HFFc6 (cell line): ENCODE measurements at places on chromosomes 4 and X. TPM values are rescaled to one million over a fixed set of nuclear protein-coding genes. Genes with fewer than 3 reads are reported as not detected.
A peak's percentile ranks its signal among the peaks of the same experiment; 100 is the strongest.

DNA sequence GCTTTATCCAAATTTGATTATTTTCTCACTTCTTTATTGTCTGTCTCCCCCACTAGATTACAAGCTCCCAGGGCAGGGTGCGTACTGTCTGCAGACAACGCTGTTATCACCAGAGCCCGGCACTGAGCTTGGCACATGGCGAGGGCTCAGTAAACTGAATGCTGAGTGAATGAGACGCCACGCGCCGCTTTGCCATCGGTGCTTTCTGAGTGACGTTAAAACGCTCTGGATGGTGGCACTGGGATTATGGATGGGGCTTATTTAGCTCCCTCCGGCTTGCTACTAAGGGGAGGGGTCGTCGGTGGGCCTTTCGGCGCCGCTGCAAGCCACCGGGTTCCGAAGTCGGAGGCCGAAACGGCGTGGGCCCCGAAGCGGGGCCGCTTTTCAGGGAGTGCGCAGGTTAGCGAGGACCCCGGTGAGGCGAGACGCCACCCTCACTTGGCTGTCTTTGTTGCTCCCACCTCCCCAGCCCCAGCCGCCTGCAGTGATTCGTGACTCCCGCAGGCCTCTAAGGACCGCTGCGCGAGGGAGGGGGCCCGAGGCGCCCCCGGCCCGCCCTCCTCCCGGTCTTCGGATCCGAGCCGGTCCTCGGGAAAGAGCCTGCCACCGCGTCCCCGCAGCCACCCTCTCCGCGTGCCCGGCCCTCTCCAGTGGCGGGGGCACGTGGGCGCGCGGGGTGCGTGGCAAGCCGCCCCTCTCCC, 569 bp upstream of the FHL1 start:
- H3K27me3 ChIP-seq: peaks cover 3% of the 10 kb centered on the region; the same call in 1 of the 2 replicates
- H3K27ac ChIP-seq: no peak overlapping the region
- no peak for DNase-seq
- 0 out of 2 replicates have a peak, but pooled peaks cover 5% of the 10 kb centered on the region for H3K36me3 ChIP-seq
- H3K4me3 ChIP-seq: peak overlapping the region; percentile 77

DNA sequence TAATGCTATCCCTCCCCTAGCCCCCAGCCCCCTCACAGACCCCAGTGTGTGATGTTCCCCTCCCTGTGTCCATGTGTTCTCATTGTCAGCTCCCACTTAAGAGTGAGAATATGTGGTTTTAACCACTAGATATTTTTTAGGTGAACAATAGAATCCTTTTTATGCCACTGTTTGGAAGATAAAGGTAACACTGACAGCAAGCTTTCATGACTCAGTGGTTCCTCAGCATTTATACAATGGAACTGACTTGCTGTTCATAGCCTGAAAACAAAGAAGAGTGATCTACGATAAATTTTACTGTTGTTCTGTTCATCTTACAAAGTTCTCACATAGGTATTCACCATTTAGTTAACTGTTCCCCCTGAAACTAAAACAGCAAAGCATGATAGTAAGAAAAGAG, 147.8 kb downstream of the ARHGAP10 start:
- peak overlapping the region; percentile 2; the same call in 1 of the 2 replicates for H3K27ac ChIP-seq
- peaks cover 36% of the 10 kb centered on the region for H3K36me3 ChIP-seq
- no peaks in the 10 kb centered on the region for H3K27me3 ChIP-seq

DNA sequence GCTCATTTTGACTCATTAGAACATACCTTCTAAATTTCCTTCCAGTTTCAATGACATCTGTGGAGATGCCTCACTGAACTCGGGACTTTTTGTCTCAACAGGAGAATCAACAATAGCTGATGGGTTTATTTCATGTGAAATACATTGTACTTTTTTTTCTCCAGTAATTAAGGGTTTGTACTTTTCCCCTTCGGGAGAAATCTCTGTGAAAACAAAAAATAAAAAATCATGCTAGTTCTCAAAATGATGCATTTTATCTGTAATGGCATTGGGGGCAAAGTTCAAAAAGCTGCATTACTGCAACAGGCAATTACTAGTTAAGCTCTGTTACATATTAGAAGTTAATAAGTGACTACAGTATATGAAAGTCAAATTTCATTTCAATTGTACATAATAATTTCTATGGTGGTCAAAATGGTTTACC, 167.3 kb upstream of the SH3RF1 start:
- no peaks in the 10 kb centered on the region for H3K27me3 ChIP-seq
- no peak overlapping the region for H3K4me3 ChIP-seq
- DNase-seq: no peak

DNA sequence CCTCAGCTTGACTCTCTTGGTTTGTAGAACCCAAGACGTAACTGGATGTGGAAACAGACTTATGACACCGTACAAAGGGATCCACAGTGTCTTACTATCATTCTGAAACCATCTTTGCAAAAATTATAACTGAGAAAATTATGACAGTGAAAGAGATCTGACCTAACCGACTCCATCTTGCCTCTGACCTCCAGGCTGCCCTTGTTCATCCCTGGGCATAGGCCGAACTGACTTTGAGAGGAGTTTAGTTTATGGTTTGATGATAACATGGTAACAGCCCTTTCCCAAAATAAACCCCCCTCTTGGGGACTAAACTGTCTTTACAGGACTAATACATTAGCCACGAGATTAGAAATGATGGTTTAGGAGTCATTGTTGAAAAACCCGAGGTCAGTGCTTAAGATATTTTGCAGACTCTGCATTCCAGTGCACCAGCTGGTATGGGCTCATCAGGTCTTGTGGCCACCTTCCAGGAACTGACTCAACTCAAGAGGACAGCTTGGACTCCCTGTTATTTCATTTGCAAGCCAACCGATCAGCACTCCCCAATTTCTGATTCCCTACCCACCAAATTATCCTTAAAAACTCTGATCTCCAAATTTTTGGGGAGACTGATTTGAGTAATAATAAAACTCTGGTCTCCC, 49.6 kb downstream of the CASP3 start:
- H3K36me3 ChIP-seq: peaks cover 10% of the 10 kb centered on the region; the same call in 1 of the 2 replicates
- peak overlapping the region; percentile 78 for H3K27ac ChIP-seq
- H3K4me3 ChIP-seq: peak overlapping the region; percentile 56
- H3K4me1 ChIP-seq: peaks cover 37% of the 10 kb centered on the region
- DNase-seq: peak; percentile 85

GRCh38 chr4:28436191-28437080, 1575.8 kb downstream of the STIM2 start:
- H3K4me1 ChIP-seq: peaks cover 56% of the 10 kb centered on the region
- peak overlapping the region; percentile 58; the same call in 1 of the 2 replicates for H3K4me3 ChIP-seq
- peak overlapping the region; percentile 5; the same call in 1 of the 2 replicates for H3K27ac ChIP-seq
- no peaks in the 10 kb centered on the region for H3K36me3 ChIP-seq
- no peaks in the 10 kb centered on the region for H3K27me3 ChIP-seq
- DNase-seq: no peak

DNA sequence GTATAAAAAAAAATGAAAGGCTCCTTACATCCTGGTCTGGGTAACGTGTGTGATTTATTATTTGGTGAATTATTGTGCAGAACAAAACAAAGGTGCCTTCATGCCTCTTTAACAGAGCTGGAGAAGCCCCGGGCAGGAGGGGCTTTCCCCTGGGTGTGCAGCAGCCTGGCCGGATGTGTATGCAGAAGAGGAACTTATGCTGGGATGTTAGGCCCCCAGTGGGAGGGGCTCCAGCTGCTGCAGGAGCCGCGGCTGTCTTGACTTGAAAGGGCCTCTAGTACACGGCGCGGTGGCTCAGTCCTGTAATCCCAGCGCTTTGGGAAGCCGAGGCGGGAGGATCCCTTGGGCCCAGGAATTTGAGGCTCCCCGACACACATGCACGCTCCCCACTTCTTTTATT, 16.0 kb downstream of the CCNQ start:
- H3K36me3 ChIP-seq: no peaks in the 10 kb centered on the region; the same call in 1 of the 2 replicates
- no peak for DNase-seq
- no peak overlapping the region for H3K4me3 ChIP-seq
- H3K27ac ChIP-seq: no peak overlapping the region
- H3K4me1 ChIP-seq: no peaks in the 10 kb centered on the region

DNA sequence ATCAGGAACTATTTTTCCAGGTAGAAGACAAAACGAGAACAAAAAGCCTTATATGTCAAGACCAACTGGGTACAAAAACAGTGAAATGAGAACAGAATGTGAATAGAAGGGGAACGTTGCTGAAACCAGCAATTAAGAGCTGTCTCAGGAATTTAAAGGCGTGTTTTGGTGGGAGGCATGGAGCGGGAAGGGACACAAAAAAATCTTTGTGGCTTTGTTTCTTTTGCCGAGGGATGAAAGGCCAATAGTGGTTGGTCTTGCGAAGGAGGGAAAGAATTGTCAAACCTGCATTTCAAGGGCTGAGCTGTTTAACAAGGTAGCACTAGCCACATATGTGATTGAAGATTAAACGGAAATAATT, 103.8 kb downstream of the USP46 start:
- DNase-seq: no peak
- no peak overlapping the region for H3K4me3 ChIP-seq
- peaks cover 21% of the 10 kb centered on the region for H3K27me3 ChIP-seq
- peaks cover 12% of the 10 kb centered on the region for H3K4me1 ChIP-seq

DNA sequence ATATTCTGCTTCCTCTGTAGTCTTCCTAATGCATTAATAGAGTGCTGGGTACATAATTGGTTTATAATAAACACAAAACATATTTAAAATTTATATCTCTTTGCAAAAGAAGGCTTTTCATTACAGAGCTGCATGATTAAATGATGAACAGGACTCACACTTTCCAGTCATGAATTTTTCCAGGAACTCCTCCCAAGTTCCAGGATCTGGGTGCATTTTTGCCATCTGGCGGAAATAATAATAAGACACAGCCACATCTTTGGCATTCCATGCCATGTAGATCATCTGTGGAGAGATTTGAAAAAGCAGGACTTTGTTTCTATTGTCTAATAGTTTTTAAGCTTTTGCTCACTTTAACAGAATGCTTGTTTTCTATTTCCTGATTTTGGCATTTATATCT, 40.2 kb upstream of the SULT1B1 start:
- H3K27me3 ChIP-seq: no peaks in the 10 kb centered on the region
- H3K4me3 ChIP-seq: no peak overlapping the region
- H3K4me1 ChIP-seq: no peaks in the 10 kb centered on the region
- H3K36me3 ChIP-seq: no peaks in the 10 kb centered on the region

DNA sequence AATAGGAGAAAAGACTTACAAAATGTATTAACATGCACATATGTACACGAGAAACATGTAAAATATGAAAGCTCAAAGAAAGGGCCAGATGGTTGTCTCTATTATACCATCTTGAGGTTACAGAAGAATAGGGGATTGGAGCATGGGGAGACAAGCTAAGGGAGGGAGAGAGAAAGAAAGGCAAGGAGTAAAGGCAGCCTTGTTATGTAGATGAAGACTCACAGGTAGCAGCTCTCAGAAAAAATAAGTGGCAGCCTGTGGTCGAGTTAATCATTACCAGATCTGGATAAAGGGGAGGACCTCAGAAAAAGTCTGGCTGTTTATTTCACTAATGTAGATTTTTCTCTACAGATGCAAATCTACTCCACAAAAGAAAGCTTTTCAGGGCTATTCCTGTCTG, 26.6 kb upstream of the PPP1R2C start:
- no peaks in the 10 kb centered on the region for H3K4me1 ChIP-seq
- H3K27ac ChIP-seq: no peak overlapping the region
- no peaks in the 10 kb centered on the region for H3K27me3 ChIP-seq
- H3K36me3 ChIP-seq: no peaks in the 10 kb centered on the region
- no peak for DNase-seq
- H3K4me3 ChIP-seq: no peak overlapping the region

GRCh38 chr4:185717377-185717741, 94.6 kb downstream of the SORBS2 start:
- DNase-seq: no peak
- peaks cover 8% of the 10 kb centered on the region for H3K4me1 ChIP-seq
- peaks cover 15% of the 10 kb centered on the region for H3K27me3 ChIP-seq
- no peak overlapping the region for H3K4me3 ChIP-seq
- no peak overlapping the region for H3K27ac ChIP-seq

DNA sequence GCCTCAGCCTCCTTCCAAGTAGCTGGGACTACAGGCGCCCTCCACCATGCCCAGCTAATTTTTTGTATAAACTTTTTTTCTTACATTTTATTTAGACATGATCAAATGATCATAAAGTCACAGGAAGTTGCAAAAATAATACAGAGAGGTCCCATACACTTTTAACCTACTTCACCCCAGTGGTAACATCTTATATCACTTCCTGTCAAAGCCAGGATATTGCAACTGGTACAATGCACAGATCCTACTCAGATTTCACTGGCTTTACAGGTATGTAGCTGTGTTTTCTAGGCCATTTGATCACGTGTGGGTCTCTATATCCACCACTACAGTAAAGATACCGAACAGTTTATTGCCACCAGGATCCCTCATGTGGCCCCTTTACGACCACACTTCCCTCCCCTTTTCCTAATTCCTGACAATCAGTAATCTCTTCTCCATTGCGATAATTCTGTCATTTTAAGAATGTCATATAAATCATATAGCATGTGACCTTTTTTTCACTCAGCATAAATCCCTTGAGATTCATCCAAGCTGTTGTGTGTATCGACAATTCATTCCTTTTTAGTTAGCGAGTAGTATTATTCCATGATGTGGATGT, 18.0 kb downstream of the RPS6KA3 start:
- no peaks in the 10 kb centered on the region for H3K27me3 ChIP-seq
- H3K4me3 ChIP-seq: no peak overlapping the region
- H3K36me3 ChIP-seq: no peaks in the 10 kb centered on the region
- no peak overlapping the region for H3K27ac ChIP-seq

- H3K4me1 ChIP-seq: no peaks in the 10 kb centered on the region
- no peak for DNase-seq
- H3K36me3 ChIP-seq: peaks cover 5% of the 10 kb centered on the region
- H3K27me3 ChIP-seq: peaks cover 3% of the 10 kb centered on the region; the same call in 1 of the 2 replicates
These were observed 6.1 kb upstream of the USP11 start for GRCh38 chrX:47226531-47227333.

DNA sequence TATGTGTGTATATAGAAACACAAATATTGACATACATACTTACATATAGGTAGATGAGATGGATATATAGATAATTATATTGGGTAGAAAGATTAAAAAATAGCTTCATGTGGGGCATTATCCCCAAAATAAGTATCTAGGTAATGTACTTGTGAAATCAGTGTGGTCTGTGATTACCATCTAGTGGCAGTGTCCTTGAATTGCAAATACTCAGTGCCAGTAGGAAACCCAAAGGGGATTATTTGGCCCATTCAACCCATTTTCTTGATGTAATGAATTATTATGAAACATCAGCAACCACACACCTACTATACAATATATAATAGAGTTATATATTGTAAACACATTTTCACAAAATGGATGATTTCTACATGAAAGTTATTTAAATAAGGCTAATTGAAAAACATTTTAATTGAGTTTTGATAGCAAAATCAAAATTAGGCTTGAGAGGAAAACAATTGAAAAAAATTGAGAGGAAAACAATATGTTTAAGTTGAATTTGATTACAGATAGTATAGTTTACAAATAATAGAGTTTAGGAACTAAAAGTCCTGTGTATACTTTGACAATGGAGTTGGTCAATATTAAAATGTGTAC, 389.4 kb downstream of the GALNTL6 start:
- no peaks in the 10 kb centered on the region; the same call in 1 of the 2 replicates for H3K27me3 ChIP-seq
- H3K36me3 ChIP-seq: no peaks in the 10 kb centered on the region
- H3K4me1 ChIP-seq: no peaks in the 10 kb centered on the region
- H3K4me3 ChIP-seq: no peak overlapping the region
- peak; percentile 17 for DNase-seq

- no peak for DNase-seq
- H3K4me1 ChIP-seq: no peaks in the 10 kb centered on the region
These were observed 12.7 kb upstream of the ABLIM2 start for GRCh38 chr4:8171266-8171665.

The RHOXF2 gene
- total RNA-seq: not detected in 3 replicates

The ARHGAP36 gene
- not detected in 3 replicates for total RNA-seq

The FABP2 gene
- not detected in 3 replicates for total RNA-seq

The OGT gene
- 58.9 to 78.6 TPM (median 72.8 TPM) in 3 replicates for total RNA-seq

The MGAT4D gene
- total RNA-seq: not detected in 3 replicates

The PCDH10 gene
- 25.4 and 152 TPM in 2 replicates for total RNA-seq

The OPHN1 gene
- 8.5 to 11.6 TPM (median 11.4 TPM) in 3 replicates for total RNA-seq
